ENCODE measurements at places on chromosomes 5 and 9.
A peak's percentile ranks its signal among the peaks of the same experiment; 100 is the strongest.

DNA sequence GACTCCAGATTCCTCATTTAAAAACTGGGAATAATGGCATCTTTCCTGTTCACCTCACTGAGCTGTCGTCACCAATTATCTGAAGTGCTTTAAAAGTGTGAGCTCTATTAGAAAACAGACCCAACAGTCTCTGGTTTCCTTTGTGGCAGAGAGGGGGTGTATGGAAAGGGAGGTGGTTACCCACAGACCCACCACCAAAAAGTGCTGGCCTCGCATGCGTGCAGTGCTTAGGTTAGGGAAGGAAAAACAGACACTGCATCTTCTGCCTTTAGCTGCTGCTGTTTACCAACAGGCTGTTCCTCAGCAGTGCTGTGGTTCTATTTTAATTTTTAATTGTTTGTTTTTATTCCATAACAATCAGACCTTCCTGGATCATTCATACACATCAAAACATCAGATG, 249.6 kb downstream of the PIK3R1 start:
- no peak for DNase-seq

- DNase-seq = no peak
Observed at GRCh38 chr5:141485321-141486055, 658 bp downstream of the PCDHGC4 start.

DNA sequence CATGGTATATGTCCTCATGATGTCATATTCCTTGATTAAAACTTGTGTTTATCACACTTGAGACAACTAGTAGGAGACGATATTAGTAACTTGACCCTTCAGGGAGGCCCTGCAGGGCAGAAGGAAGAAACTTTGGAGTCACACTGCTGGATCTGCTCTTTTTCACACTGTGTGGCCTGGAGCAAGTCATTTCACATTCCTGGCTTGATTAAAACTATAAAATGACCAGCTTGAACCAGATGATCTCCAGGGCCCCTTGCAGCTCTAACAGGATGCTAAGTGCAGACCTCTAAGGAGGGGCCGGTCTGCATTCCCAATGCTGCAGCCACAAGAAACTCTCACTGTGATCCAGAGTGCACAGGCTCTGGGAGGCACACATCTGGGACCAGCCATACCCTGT, 146.4 kb upstream of the ZNF366 start:
- DNase-seq = no peak

GRCh38 chr9:136239983-136240330, 5.7 kb downstream of the QSOX2 start:
- DNase-seq = peak; percentile 97

GRCh38 chr9:79257228-79257781, 314.5 kb upstream of the TLE4 start:
- DNase-seq = no peak

GRCh38 chr9:99282406-99282805, 60.3 kb downstream of the SEC61B start:
- DNase-seq = no peak

DNA sequence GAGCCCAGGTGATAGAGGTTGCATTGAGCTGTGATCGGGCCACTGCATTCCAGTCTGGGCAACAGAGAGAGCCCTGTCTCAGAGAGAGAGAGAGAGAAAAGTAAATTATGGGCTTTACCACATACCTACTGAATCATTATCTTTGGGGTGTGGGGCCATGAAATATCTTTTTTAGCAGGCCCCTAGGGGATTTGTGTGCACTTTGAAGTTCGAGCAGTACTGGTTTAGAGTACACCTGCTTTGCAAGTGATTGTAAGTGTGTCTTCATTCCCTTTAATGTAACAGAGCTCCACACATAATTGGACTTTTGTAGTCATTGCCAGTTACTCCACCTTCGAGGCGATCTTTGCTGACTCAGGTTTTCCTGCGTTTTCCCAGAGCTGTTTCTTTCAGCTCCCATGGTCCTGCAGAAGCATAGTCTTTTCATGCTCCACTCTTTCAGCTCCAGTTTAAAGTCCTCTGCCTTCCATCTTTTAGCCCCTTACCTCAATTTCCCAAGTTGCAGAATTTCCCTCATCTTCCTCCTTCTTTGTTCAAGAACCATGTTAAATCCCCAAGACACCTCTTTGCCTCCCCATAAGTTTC, 24.0 kb upstream of the FRMPD1 start:
- DNase-seq = no peak

- DNase-seq = no peak
Observed at GRCh38 chr9:92151691-92152393, 36.6 kb upstream of the SPTLC1 start.

- no peak for DNase-seq
Observed at GRCh38 chr5:92594031-92594430, 987.0 kb downstream of the NR2F1-AS1 start.

- no peak for DNase-seq
Observed at GRCh38 chr9:134886413-134886913, 5.9 kb downstream of the FCN2 start.

- peak; percentile 93 for DNase-seq
Observed at GRCh38 chr5:177317959-177318377, 6.3 kb upstream of the MXD3 start.

- no peak for DNase-seq
Observed at GRCh38 chr9:70586476-70586875, 172.0 kb upstream of the KLF9 start.

DNA sequence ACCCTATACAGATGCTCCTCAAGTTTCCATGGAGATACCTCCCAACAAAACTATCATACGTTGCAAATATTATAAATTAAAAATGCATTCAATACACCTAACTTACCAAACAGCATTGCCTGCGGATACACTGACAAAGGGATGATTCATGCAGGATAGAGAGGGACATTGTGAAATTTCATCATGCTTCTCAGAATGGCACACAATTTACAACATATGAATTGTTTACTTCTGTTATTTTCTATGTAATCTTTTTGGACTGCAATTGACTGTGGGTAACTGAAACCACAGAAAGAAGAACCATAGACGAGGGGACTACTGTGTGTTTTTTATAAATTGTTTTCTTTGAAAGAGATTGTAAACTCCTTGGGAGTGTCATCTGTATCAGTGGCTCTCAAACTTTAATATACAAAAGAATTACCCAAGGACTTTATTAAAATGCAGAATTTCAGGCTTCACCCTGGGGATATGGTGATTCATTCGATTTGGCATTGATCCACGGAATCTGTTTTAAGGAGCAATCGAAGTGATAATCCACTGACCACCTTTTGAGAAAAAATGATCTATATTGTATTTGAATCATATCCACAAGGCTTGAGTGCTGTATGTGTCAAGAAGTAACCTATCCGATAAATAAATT, 146.4 kb downstream of the SGCD start:
- no peak for DNase-seq

DNA sequence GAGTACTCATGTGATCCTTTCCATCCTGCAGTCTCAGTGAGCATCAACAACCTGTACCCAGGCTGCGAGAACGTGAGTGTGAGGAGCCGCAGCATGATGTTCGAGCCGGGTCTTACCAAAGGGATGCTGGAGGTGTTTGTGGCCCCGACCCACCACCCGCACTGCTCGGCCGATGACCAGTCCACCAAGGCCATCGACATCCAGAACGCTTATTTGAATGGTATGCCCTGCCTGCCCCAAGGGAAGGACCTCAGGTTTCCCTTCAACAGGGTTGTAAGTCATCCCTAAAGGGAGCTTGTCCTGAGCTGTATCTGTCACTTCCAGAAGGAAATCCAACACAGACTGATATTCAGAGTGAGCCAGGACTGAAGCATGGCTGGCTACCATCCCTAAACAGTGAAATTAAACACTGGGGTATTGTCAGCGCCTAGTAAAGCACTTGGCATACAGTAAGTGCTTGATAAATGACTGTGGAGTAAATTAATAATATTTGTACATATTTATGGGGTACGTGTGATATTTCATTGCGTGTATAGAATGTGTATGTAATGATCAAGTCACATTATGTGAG, 39.3 kb upstream of the CTSL start:
- no peak for DNase-seq

- DNase-seq = no peak
Observed at GRCh38 chr9:11457825-11458790, 845.3 kb upstream of the PTPRD start.

DNA sequence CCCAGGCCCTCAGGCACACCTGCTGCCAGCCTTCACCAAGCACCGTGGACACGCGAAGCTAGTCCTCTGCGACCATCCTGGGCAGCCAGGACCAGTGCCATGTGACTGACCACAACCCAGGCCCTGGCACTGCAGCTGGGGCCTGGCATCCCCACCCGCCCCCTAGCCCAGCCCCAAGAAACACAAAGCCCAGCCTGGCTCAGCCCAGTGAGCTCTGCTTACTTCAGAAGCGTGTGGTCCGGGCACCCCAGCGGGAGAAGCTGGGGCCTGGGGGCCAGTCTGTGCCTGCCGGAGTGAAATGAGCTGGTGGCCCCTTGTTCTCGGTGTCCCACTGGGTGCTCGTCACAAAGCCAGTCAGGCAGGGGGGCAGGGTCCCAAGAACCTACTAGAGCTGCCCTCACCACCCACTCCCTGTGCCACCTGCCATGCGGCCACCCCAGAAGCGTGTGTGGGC, 87.9 kb downstream of the KCNT1 start:
- no peak for DNase-seq
